ENCODE measurements at places on chromosomes 13 and 19.

GRCh38 chr13:32731576-32731975 lies 145.3 kb downstream of the PDS5B start:
- DNase-seq: no peak

- DNase-seq: peak; percentile 0
Measured at GRCh38 chr19:56015756-56016155, 29.2 kb downstream of the NLRP5 start.

- DNase-seq: no peak
Measured at GRCh38 chr19:18663940-18664530, 19.4 kb upstream of the CRTC1 start.

- DNase-seq: no peak
Measured at GRCh38 chr19:50000038-50000840, 24.9 kb downstream of the VRK3 start.

DNA sequence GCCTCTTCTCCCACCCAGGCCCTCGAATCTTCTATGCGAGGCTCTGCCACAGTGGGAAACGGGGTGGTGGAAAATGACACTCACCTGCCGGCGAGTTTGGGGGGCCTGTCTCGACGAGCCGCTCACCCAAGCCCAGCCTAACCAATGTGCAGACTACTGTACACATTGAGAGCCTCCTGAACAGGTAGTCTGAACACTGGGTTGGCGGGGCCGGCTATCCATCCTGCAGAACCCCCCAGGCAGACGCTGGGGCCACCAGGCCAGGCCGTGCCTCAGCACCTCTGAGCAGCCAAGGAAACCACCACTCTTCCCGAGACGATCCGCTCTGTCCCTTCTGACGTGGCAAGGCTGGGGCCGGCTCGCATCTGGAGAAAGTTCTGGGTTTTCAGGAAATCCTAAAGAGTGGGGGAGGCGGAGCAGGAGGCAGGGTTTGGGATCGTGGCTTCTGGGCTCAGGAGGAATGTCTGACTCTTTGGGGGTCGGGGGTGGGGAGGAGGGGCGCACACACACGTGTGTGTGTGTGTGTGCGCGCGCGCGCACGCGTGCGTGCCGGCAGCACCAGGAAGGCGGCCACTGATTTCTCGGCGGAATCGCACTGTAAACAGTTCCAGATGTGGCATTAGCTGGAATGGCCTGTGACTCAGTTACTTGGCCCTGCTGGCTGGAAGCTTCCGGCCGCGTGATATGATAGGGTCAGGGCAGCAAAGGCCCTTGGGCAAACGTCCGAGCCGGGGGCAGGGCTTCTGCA lies 18.5 kb downstream of the TMED1 start:
- peak; percentile 72 for DNase-seq

- DNase-seq: peak; percentile 44
Measured at GRCh38 chr19:33906578-33907335, 110.1 kb downstream of the KCTD15 start.

GRCh38 chr13:22027566-22027965 lies 356.7 kb downstream of the FGF9 start:
- DNase-seq: no peak

GRCh38 chr19:21474671-21475181 lies 30.7 kb upstream of the ZNF429 start:
- DNase-seq: peak; percentile 97

- no peak for DNase-seq
Measured at GRCh38 chr19:5139583-5140325, 170.8 kb downstream of the KDM4B start.

DNA sequence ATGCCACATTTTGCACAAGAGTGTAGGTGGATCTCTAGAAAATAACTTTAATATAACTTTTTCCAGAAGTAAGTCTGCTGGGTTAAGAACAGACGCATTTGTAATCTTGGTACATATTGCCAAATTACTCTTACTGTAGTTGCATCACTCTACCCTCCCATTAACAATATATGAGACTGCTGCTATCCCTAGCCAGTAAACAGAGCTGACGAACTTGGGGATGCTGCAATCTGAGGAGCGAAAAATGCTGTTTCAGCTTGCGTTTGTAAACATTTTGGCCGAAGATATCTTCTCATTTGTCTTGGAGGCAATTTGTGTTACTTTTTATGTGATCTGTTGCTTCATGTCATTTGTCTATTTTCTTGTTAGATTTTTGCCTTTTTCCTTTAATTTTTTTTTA lies 1482.8 kb downstream of the OLFM4 start:
- DNase-seq: no peak

DNA sequence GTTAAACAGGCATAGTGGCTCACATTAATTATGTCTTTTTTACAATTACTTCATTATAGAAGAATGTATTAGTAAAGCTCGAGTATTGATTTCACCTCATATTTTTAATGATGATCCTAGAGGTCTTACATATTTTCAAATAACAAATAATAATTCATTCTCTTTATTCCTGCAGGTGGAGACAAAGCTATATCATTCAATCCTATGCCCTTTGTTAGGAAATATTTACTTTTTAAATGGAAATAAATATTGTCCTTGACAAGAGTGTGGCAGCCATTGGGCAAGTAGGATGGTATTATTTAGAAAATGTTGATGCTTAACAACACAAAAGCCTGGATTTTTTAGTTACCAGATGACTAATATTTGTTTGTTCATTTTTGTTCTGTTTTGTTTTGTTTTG lies 127.6 kb downstream of the COG6 start:
- DNase-seq: no peak

GRCh38 chr13:102839462-102839861 lies 6.4 kb upstream of the ERCC5 start:
- DNase-seq: no peak

GRCh38 chr13:113109151-113110047 lies 3.8 kb downstream of the F7 start:
- DNase-seq: no peak

DNA sequence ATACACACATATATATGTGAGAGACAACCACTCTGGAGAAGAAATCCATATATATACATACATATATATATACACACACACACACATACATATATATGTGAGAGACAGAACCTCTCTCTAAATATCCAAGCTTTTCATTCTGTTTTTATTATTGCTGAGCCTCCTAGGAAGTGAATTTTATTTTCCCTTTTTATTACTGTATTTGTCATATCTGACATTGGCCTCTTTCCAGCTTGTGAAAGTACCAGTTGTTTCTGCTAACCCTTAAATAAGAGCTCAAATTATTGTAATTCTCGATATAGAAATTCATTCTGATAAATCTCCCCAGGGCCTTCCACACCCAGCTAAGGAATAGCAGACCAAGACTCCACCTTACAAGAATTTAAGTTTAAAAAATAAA lies 81.0 kb downstream of the NUFIP1 start:
- DNase-seq: no peak

GRCh38 chr13:44815623-44816022 lies 173.6 kb downstream of the NUFIP1 start:
- peak; percentile 10 for DNase-seq

DNA sequence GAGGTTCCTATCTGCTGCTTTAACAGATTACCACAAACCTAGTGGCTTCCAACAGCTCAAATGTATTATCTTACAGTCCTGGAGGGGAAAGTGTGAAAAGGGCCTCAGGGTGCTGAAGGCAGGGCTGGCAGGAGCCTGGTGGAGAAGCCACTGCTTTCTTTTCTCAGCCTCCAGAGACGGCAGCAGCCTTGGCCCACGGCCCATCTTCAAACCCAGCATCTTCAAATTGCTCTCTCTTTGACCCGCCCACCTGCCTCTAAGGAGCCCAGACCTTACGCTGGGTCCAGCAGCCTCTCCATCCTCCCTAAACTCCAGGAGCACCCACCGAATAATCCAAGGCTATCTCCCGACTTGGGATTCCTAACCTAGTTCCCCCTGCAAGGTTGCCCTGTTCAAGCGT lies 35.6 kb downstream of the C13orf46 start:
- DNase-seq: no peak

- DNase-seq: no peak
Measured at GRCh38 chr19:29379257-29380021, 146.4 kb upstream of the VSTM2B start.

- DNase-seq: no peak
Measured at GRCh38 chr13:42532561-42533335, 41.2 kb upstream of the TNFSF11 start.

GRCh38 chr19:46704379-46705076 lies 12.4 kb downstream of the PRKD2 start:
- peak; percentile 74 for DNase-seq

DNA sequence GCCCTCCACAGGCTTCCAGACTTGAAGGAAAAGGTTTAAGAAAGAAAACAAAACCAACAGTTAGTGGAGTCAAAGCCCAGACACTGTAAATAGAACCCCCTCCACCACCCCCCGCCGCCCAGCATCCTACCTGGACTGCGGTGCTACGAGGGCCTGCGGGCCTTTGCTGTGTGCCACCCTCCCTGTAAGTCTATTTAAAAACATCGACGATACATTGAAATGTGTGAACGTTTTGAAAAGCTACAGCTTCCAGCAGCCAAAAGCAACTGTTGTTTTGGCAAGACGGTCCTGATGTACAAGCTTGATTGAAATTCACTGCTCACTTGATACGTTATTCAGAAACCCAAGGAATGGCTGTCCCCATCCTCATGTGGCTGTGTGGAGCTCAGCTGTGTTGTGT lies 6.3 kb upstream of the GARIN5A start:
- no peak for DNase-seq

DNA sequence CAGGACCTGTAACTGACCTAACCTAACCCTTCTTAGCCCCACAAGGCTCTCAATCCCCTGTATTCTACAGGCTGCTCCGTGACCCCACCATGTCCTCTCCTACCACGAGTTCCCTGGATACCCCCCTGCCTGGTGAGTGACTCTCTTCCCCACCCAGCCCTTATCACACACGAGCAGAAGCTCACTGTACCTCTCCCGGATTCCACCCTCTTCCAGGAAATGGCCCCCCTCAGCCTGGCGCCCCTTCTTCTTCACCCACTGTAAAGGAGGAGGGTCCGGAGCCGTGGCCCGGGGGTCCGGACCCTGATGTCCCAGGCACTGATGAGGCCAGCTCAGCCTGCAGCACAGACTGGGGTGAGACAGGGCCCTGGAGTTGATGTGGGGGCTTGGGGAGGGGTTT lies 1.3 kb downstream of the NR1H2 start:
- DNase-seq: no peak

DNA sequence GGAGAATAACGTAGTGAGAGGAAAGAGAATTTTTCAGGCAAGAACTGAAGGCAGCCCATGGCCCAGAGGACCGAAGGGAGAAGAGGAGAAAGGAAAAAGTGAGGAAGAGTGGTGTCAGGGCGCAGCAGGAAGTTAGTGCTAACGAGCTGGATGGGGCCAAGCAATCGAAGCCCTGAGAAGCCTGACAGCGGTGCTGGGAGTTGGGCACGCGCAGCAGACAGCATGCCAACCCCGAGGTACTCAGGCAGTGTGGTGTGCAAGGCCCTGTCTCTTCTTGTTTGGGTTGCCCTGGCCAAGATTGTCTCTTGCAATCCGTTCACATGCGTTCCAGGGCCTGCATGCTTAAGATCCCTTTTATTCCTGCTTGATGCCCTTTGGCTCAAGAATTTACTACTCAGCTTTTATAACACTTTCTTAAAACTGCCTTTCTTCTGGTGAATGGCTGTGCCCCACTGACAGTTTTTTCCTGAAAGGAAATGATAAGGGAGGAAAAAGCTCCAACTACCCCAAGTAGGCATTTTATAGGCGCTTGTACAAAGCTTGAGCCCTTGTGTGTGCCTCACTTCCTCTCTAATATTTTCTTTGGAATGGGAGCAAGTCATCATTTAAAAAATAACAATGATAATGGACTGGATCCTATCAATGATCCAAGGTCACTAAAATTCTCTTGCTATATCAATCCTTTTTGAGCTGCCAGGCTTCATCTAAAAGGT lies 115.4 kb downstream of the FLT1 start:
- no peak for DNase-seq

GRCh38 chr13:78029901-78030300 lies 111.3 kb upstream of the EDNRB start:
- DNase-seq: peak; percentile 25

GRCh38 chr19:5040544-5041167 lies 71.7 kb downstream of the KDM4B start:
- DNase-seq: no peak

GRCh38 chr13:113769106-113769505 lies 10.1 kb downstream of the TMEM255B start:
- DNase-seq: no peak

DNA sequence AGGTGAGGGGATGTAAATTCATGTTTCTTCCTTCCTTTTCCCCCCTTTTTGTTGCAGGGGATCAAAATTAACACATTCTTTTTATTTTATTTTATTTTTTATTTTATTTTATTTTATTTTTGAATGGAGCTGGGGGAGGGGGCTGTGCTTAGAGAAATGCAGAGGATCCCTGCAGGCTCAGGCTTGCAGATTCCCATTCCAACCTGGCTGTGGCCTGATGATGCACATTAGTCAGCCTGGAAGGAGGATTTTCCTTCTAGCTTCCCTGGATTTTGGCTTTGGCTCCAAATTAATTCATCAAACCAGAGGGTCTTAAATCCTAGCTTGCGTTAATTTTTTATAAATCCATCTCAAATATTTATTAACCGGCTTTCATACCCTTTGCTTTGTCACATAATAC lies 67.0 kb downstream of the FREM2 start:
- DNase-seq: peak; percentile 8

DNA sequence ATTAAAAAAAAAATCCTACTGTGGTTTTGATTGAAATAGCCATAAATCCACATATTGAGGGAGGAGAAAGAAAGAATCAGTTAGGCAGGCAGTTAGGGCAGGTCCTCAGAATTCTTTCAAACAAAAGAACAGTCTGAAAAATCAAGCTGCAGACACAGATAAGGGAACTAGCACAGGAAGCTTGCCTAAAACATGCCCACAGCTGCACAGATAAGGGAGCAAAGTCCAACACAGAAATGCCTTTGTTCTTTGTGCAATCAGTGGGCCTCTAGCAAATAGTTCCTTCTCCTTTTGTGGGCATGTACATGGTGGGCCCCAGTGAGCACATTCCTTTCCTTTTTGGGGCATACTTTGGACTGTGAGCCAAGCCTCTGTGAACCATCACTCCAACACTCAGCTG lies 42.7 kb downstream of the UTP14C start:
- DNase-seq: peak; percentile 15

DNA sequence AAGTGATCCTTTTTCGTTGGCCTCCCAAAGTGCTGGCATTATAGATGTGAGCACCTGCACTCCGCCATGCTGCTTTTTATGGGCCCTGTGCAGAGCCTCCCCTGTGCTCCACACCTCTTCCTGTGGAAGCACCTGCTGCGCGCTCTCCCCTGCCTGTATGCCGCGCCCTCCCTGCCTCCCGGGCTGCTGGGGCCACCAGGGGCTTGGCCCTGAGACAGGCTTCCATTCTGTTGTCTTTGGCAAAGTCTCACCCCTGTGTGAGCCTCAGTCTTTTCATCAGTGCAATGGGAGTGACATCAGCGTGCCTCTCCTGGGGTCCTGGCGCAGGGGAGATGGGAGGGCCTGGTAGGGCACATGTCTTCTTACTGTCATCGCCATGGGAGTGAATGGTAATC lies 1.3 kb downstream of the FAM174C start:
- peak; percentile 15 for DNase-seq

- no peak for DNase-seq
Measured at GRCh38 chr13:110300090-110300815, 6.7 kb downstream of the COL4A1 start.

DNA sequence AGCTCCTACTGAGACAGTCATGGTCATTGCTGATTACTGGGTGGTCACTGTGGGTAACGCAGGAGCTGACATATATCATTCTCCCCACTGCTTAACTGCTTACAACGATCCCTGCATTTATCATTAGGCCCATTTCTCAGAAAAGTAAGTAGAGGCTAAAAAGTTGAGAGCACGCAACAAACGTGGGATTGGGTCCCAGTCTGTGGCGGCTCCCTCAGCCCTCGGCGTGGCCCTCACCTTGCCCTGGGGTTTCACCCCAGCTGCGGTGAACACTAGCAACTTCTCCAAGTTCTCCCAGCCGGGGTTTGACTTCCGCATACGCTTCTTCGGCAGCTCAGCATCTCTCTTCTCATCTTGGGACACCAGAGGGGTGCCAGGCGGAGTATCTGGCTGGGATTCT lies 2.5 kb downstream of the PNKP start:
- DNase-seq: no peak

All from eye (tissue), 1 donor.